Midbrain (tissue), 1 donor: ENCODE measurements at places on chromosomes 5 and 9.

- no peak for DNase-seq
Measured at GRCh38 chr9:87063871-87064270, 116.6 kb upstream of the GAS1 start.

GRCh38 chr5:88829054-88829453, 53.9 kb downstream of the MEF2C start:
- no peak for DNase-seq

GRCh38 chr5:138641547-138642298, 66.5 kb upstream of the HSPA9 start:
- peak; percentile 65 for DNase-seq

DNA sequence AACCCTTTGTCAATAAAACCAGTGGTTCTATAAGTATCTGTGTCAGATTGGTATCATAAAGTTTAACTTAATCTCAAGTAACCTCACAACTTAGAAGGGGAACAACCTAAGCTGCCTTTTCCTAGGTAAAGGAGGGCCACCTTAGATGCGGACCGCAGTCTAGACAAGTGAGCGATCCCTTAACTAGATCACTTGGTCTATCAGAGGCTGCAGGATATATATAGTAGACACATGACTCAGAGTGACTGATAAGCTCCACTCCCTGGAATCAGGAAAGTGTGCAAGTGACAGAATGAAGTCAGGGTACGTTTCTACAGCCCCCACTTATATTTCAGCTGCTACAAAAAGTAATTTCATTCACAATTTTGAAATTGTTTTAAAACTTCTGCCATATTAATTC, 7.4 kb downstream of the REEP5 start:
- no peak for DNase-seq

DNA sequence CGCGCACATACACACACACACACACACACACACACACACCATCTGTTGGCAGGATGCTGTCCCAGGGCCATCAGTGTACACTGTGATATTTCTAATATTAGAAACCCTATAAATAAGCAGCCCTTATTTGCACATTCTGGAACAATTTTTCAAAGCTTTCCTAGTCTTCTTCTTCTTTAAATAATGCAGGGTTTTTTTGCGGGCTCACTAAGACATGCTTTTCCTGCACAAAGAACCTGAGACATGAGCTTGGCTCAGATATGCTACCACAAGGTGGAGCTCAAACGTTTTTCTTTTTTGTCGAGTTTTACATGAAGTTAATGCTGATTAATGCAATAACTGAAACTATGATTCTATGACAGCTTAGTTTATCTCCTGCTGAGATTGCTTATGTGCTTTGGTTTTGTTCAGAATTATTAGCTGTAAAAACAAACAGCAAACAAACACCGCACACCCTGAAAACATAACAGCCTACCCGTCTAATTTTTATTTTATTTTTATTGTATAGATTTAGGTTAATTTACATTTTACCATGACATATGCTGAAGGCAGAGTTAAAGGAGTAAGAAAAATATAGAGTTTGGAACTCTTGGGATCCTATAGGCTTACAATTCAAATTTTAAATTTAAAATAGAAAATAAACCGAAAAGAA, 95.8 kb downstream of the ALDH1A1 start:
- peak; percentile 60 for DNase-seq
